ENCODE measurements at places on chromosomes 3 and 15.
A peak's percentile ranks its signal among the peaks of the same experiment; 100 is the strongest.

- no peak for DNase-seq
Measured at GRCh38 chr3:64684715-64685261, 3.0 kb downstream of the ADAMTS9 start.

GRCh38 chr3:44989141-44989540, 13.1 kb downstream of the EXOSC7 start:
- no peak for DNase-seq

- DNase-seq: no peak
Measured at GRCh38 chr15:69451951-69452691, 497 bp upstream of the RPLP1 start.

DNA sequence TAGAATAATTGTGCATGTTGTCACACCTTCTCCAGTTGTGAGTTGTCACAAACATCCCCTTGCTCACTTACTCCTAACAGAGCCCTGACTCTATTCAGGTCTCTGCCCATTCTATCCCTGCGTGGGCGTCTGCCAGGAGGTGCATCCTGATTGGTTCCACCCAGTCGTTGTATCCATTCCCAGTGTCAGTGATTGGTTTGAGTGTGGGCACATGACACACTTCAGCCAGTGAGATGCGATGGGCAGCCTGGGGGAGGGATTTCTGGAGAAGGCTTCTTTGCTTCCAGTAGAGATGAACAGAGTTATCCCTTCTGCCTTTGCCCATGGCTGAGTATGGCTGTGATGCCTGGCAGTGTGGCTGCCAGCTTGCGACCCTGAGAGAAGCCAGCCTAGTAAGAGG, 18.7 kb downstream of the PXYLP1 start:
- no peak for DNase-seq

GRCh38 chr3:155462672-155463071, 169.2 kb upstream of the STRIT1 start:
- DNase-seq: no peak

- no peak for DNase-seq
Measured at GRCh38 chr3:49018707-49019006, 277 bp upstream of the DALRD3 start.

DNA sequence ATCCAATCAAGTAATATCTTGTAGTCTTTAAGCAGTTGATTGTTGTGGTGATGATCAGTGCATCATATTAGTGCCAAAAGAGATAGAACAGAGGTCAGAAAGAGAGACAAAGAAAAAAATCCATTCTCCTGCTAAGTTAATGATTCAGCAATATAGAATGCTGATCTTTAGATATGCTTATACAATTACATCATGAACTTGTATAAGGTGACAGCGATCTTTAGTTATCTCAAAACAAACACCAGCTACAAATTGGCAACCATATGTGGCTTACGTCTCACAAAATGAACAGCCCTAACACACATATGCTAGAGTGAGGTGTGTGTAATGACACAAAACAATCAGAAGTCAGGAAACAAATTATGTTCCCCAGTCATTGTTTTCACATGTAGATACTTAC, 12.5 kb downstream of the LSAMP start:
- no peak for DNase-seq

DNA sequence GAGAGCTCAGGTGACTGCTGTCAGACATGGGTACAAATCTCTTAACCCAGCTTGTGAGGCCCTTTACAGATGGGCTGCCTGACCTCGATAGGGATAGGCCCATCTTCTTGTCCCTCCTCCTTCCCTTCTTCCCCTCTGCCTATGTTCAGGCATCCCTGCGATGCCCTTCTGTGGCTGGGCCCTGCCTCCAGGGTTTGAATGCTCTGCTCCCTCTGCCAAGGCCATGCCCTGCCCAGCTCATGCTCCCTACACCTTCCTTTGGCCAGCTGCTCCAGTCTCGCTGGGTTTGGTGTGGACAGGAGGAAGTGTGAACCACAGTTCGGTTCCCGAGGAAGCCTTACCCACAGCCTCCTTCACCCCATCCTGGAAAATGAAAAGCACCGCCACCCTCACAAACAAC, 4.3 kb downstream of the FYCO1 start:
- no peak for DNase-seq

- no peak for DNase-seq
Measured at GRCh38 chr15:34365091-34365825, 1.7 kb downstream of the LPCAT4 start.

DNA sequence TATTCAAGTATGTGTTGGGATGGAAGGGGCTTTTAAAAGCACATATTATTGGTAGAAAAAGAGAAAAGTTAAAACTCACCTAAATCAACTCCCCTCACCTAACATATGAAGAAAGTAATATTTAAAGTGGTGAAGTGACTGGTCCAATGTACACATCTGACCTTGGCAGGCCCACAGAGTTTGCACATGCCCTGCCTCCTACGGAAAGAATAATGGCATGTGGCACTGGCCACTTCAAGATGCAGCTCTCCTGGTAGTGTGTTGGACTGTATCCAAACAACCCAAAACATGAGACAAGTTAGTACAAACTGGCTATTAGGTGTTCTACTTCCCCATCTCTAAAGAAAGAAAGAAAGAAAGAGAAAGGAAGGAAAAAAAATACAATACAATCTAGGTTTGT, 117.1 kb downstream of the MECOM start:
- DNase-seq: no peak

- no peak for DNase-seq
Measured at GRCh38 chr3:72756900-72757299, 91.3 kb downstream of the SHQ1 start.

DNA sequence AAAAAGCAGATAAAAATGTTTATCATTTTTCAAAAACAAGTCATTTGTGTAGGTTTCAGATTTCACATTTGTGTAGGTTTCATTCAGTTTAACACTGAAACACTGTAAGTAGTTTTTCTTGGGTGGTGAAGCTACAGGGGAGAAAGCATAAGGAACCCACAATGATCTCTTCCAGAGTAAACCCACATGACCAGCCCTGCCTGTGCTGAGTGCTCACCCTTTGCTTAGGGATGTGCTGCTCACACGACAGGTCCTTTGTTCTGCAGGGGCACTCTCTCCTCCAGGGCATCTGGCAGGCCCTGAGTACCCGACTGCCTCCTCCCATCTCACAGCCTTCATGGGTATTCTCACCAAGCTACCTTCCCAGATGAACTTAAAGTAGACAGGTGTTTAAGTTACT, 28.9 kb downstream of the ZXDC start:
- DNase-seq: no peak

DNA sequence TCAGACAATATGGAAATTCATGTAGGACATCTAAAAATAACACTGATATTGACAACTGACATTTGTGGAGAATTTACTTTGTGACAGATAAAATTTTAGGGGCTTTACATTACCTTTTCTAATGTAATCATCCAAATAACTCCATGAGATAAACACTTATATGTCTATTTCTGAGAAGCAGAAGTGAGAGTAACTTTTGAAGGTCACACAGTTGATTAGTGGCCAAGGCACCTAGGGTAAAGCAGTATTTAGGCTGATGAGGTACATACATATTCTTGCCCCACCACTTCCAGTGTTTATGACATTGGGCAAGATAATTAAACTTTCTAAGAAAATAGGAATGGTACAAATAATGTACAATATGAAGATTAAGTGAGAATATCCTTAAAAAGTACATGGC, 248.4 kb downstream of the CPNE4 start:
- DNase-seq: no peak

DNA sequence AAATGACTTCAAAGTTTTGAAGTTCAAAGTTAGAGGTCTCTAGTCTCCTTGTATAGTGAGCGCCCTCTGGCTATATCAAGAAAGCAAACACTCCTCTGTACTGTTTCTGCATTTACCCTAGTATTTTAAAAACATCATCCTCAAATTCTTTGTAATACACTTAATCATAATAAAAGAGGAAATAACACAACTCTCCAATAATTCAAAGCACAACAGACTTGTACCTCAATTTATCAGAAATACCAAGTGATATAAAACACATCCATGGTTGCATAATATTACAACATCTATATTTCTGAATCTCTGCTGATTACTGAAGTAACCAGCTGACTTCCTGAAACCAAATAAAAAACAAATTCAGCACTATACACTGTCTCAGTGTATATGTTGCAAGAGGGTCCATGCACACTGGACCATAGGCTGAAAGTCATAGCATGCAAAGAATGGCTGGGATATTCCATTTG, 12.5 kb downstream of the PLOD2 start:
- DNase-seq: no peak

DNA sequence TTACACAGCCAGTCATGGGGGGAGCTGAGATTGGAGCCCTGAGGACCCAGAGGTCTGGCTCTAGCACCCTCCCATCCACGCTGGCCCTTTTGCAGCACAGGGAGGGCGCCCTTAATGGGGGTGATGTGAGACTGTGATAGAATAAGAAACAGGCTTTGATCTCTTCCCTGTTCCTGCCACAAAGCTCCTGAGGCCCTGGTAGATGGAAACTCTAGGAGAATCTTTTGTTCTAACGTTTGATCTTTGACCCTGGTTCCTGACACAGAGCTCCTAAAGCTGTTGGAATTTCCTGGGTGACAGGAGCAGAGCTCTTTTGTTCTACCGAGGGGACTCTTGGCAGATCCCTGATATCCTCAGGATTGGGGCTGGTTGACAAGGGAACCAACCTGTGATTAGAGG, 1.2 kb upstream of the UROC1 start:
- no peak for DNase-seq

DNA sequence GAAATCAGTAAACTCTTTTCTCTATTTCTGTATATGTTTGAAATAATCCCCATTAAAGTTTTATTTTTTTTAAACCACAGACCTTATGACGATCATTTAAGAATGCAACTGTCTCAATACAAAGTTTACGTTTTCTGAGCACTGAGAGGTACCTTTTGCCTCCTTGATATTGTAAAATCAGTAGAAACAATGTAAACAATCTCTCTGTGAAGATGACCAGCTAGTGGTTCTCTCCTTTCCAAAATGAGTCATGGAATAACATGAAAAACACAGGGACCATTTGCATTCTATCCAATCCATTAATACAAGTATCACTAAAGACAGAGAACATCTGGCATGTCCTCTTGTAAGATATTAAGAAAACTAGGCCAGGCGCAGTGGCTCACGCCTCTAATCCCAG, 48.8 kb downstream of the RAD18 start:
- no peak for DNase-seq

DNA sequence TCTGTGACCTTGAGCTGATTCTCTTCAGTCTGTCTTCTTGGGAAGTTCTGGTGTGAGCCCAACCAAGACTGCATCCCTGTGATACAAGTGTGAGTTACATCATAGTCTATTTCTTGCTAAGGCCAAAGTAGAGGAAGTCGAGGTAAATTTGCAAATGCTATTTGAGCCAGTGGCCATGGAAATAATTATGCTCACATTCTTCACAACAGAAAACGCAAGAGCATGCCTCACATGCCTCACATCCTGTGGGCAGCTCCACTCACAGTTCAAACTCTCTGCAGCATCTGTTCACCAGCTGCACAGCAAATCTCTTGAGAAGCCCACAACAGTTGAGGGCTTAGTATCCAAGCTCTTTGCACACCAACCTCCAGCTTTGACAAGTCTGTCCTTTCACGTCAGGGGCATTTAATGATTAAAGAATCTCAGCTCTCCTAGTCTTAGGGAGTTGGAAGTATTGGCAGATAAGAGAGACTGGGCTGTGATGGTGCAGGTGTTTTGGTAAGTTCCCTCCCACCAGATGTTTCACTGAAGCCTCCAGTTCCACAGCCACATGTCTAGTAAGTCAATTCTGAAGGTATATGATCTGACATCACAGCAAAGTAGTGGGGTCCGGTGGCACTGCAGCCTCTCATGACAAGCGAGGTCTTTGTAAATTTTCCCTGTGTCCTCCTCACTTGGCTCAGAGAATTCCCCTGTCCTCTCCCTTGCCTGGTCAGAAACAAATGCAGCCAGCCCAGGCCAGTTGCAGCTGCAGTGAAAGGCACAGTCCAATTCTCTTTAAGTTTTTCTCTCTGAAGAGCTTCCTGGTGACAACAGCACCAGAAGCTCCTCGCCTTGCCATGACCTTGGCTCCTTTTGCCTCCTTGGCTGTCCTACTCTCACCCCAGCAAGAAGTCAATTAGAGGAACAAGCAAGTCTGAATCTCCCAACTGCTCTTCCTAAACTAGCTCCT, 166.1 kb downstream of the SSR3 start:
- DNase-seq: no peak

DNA sequence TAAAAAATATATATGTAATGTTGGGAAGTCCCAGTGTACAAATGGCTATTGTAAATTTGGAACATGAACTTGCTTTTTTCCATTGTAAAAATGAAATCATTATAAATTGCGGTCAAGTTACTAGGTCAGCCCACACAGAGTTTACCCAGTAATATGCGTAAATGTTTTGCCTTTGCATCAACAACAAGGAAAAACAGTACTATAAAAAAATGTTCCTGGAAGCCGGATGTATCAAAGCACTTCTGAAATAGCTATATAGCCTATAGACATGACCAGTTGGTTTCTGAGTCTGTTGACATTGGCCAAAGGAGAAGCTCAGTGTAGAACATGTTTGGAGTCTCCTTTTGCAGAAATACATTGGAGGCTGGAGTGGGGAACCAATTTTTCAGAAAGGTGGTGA, 23.2 kb downstream of the CTNNB1 start:
- DNase-seq: no peak

DNA sequence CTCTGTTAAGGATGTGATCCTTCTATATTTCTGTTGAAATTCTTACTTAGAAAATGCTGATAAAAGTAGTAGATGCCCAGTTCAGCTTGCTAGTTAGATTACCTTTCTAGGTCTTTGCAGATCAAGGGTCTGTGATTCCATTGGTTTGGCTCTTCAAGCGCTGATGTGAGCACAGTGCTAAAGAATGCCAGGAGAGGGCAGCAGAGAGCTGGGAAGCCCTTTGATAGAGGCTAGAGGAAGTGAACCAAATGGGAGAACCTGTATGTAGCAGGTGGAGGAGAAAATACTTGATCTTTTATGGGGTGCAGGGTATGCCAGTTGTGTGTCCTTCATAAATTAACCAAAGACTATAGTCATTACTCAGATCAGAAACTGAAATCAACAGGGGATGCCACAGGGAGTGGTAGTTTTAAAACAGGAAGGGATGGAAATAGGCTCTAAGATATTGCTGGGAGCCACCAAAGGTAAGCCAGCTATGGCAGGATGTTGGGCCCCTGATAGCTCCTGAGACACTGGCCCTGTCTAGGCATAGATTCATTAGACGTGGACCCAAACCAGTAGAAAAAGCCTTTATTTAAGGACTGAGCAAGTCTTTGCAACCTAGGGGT, 677.4 kb downstream of the SQOR start:
- peak; percentile 46 for DNase-seq

DNA sequence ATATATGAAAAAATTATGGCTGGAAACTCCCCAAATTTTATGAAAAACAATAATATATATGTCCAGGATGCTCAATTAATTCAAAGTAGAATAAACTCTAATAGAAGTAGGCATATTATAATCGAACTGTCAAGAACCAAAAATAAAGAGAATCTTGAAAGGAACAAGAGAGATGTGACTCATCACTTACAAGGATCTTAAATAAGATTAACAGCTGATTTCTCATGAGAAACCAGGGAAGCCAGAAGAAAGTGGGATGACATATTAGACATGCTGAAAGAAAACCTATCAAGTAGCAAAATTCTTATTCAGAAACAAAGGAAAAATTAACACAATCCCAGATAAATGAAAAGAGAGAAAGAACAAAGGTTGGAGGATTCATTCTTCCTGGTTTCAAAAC, 66.8 kb downstream of the FAIM start:
- DNase-seq: no peak

- DNase-seq: no peak
Measured at GRCh38 chr3:71180524-71180923, 403.0 kb downstream of the FOXP1 start.

GRCh38 chr3:4601892-4602291, 108.7 kb downstream of the ITPR1 start:
- no peak for DNase-seq

- DNase-seq: no peak
Measured at GRCh38 chr3:77939726-77940125, 899.8 kb downstream of the ROBO2 start.

- DNase-seq: no peak
Measured at GRCh38 chr3:11390411-11391131, 118.4 kb downstream of the ATG7 start.

Measured in NCI-H187 (cell line).